ENCODE measurements at places on chromosomes 4 and X.

GRCh38 chr4:163666332-163666873 lies 171.9 kb downstream of the TMA16 start:
- DNase-seq = no peak

DNA sequence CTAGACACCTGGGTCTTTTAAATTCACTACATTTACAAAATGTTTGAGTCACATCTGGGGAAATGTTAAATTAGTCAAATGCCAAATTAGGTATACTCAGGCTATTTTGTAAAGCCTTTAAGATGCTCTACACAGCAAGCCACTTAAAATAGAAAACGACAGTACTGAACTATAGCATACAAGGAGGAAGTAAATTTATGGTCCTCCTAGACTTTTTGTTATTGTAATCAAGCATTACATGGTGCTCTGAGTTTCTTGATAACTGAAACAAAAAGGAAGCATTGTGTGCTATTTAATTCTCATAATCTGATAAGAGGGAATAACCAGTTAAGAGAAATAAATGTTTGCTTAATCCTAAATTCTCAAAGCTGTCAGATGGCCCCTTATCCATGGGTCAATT lies 46.2 kb downstream of the SLC9A7 start:
- no peak for DNase-seq

DNA sequence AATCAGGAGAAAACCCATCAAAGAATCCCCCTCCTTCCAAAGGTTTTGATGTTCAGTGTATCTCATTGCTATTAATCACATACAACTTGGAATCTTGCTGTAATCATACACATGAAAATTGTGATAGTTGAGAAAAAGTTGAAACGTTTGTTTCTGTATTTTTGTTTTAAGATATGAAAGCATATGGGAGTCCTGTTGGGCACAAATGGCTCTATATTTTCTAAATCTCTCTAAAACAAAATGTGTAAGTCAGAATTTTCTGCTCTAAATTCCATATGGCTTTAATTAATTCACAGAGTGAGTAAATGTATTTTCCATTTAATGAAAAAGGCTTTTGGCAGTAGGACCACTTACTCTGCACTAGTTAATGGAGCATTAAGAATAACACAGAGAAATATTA lies 140.2 kb downstream of the MOSPD2 start:
- peak; percentile 4 for DNase-seq

DNA sequence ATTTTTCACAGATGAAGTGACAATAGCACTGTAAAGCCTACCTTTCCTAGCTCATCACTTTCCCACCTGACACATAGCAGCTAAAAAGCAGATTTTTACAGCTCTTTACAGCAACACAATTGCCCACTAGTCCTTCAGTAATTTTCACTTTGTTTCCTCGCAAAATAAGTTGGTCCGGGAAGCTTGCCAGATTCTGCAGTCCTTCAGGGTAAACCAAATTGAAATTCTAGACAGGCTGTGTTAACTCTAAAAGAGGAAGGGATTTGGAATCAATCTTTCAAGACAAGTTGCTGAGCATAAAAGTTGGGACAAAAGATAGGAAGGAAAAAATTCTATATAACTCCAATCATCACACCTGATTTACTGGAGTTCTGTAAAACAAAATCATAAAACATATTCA lies 8.7 kb downstream of the C1QTNF7 start:
- no peak for DNase-seq

- DNase-seq = no peak
Observed at GRCh38 chr4:25346913-25347312, 30.1 kb upstream of the ANAPC4 start.

- DNase-seq = no peak
Observed at GRCh38 chr4:113759696-113760093, 1.8 kb downstream of the CAMK2D start.

- no peak for DNase-seq
Observed at GRCh38 chr4:7844594-7844991, 95.1 kb downstream of the AFAP1 start.

DNA sequence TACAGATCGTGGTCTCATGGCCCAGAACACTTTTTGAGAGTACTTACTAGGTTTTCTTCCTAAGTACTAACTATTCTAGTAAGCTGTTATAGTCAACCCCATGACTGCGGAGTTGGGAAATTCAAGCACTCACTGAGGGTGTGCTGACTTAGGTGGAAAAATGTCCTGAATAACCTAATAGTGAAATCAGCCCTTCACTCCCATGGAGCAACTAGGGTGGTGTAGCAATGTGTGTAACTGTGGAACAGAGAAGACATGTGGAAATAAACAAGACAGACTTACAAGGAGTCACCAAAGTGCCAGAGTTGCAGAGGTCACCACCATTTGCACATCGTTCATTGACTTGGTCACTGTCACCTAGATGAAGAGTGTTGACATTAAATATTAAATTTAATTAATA lies 12.1 kb upstream of the VSIG4 start:
- no peak for DNase-seq

- DNase-seq = no peak
Observed at GRCh38 chr4:114827651-114828050, 229.0 kb downstream of the UGT8 start.

DNA sequence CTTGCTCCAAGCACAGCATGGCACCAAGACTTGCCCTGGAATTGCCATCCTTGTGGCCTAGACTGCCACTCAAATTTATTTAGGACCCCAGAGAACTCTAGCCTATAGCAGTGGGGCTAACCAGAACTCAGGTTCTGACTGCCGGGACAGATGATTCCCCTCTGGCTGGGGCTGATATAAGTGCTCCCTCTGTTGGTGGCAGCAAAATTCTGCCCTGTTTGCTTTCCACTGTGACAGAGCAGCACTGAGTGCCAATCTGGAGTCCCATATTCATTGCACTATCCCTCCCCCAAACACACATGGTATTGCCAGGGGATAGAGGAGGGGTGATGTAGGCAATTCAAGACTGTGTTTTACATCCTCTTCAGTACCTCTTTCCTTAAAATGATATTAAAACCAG lies 1081.9 kb downstream of the FAT4 start:
- DNase-seq = no peak

DNA sequence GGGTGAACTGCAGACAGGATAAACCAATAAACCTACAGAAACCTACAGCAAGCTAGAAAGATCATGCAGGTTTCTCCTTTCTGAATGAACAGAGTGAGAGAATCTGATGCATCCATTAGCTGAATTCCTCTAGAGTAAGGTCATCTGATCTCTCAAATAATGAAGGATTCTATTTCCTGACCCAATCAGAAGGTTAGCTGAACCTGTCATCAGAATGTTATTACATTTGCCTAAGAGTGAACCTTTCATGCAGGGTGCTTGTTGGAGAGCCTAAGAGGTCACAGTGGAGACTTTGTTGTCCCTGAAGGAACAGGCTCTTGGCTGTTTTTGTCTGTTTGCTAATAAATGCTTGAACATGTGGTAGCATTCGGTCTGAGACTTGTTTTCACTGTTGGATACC lies 24.0 kb downstream of the MEPE start:
- no peak for DNase-seq

DNA sequence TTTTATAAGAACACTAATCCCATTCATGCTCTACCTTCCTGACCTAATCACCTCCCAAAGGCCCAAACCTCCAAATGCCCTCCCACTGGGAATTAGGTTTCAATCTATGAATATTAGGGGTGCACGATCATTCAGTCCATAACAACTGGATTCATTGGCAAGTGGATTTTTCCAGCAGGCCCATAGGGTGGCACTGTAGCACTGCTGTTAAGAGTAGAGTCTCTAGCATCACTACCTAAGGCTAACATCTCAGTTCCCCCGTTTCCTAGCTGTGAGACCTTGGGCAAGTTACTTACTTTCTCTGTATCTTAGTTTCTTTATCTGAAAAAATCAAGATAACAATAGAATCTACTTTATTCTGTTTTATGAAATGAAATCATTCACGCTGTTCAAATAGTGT lies 315.8 kb downstream of the STIM2 start:
- peak; percentile 1 for DNase-seq

DNA sequence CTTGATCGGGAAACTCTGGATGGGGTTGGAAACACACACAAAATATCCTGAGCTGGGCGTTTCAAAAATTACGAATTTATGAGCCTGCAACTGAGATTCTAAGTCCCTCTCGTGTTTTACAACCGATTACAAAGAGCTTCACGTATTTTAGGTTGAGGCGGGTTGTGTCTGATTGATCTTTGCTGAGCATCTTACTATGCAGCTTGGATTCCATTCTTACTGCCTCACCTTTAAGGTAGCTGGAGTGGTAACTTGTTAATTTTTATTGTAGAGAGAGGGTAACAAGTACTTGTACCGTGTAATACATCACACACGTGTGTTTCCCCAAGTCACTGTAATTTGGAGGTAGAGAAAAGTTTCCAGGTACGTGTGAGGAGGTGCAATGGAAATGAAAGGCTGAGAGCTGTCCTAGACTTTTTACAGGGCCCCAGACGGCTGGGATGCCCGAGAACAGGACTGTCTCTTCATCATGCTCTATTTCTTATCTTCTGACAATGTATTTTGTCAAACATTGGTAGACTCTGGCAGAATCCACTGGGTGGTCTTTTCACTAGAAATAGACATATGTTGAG lies 97.8 kb upstream of the TENM3 start:
- no peak for DNase-seq

GRCh38 chrX:101257448-101258258 lies 33.5 kb downstream of the TAF7L start:
- DNase-seq = no peak
